ENCODE measurements at places on chromosomes 11 and 22.

DNA sequence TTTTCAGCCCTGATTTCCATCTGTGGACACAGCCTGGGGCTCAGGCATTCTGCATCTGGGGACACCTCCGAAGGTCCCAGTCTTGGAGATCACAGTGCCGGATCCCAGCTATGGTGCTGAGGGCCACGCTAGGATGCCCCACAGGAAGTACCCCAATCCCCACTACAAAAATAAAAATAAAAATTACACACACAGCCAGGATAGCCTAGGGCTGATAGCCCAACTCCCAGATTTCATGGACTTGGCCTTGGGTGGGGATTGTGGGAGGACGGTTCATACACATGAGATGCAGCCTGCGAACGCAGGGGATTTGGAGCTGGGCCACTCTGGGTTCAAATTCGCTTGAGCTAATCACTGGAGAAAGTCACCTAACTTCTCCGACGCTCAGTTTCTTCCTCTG lies 237.7 kb downstream of the BUD13 start:
- no peak for DNase-seq

- no peak for DNase-seq
Measured at GRCh38 chr11:113864410-113864809, 11.0 kb downstream of the USP28 start.

DNA sequence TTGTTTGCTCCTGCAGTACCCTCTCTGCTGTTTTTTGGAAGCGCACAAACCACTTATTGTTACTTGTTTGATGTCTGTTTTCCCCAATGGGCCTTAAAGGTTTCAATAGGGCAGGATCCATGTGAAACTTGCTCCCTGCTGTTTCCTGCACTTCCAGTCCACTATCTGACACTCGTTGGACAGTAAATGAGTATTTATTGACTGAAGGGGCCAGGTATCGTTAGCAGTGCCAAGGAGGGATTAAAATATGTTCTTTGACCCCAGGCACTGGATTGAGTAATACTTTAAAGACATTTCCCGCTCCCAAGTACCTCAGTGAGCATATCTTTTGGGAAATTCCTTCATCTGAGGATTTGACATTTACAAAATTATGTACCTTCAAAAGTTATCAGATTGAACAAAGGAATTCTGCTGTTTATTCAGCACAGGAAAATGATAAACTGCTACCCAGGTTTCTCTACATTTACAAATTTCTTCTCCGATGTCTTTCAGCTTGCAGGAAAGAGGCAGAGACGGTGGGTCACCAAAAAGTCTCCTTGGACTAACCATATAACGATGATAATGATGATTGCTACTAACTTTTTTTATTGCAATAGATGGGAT lies 23.3 kb upstream of the OR9Q2 start:
- DNase-seq, result no peak

GRCh38 chr11:75078233-75078632 lies 18.4 kb downstream of the OR2AT4 start:
- no peak for DNase-seq

DNA sequence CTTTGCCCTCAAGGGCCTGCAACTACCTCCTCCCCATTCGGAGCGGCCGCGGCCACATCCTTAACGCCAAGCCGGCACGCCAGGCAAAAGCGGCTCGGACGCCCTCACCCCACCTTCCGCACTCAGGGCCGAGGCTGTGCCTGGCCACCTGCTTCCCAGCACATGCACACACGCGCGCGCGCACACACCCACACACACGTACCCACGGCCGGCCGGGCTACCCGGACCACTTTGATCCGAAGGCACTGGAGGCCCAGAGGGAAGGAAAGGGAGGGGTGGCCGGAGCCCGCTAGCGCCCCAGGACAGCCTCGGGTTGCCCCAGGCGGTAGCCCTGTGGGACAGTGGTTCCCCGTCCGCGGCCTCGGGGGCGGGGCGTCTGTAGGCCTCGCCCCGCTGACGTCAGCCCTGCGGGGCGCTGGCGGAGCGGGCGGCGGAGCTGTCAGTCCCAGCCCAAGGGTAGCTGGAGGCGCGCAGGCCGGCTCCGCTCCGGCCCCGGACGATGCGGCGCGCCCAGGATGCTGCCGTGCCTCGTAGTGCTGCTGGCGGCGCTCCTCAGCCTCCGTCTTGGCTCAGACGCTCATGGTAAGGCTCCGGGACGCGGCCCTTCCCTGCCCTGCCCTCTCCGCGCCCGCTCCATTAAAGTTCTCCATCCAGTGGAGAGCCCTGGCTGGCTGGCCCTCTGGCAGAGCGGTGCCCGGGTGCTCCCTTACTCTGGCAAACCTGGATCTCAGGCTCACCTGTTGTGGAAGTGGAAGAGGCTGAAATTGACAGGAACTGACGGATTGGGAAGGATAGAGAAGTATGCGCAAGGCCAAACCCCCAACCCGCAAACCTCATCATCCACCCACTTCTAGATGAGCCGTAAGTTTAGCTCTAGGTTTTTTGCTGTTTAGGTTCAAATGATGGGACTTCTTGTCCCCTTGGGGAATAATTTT lies at the start of gene IL10RA:
TSS of gene IL10RA (plus strand) at position 442 of the 935 bp plus-strand sequence. CDS start at position 516, 74 bp downstream.
- peak; percentile 22 for DNase-seq

GRCh38 chr22:31957970-31958594 lies 13.7 kb downstream of the YWHAH start:
- DNase-seq, result no peak

DNA sequence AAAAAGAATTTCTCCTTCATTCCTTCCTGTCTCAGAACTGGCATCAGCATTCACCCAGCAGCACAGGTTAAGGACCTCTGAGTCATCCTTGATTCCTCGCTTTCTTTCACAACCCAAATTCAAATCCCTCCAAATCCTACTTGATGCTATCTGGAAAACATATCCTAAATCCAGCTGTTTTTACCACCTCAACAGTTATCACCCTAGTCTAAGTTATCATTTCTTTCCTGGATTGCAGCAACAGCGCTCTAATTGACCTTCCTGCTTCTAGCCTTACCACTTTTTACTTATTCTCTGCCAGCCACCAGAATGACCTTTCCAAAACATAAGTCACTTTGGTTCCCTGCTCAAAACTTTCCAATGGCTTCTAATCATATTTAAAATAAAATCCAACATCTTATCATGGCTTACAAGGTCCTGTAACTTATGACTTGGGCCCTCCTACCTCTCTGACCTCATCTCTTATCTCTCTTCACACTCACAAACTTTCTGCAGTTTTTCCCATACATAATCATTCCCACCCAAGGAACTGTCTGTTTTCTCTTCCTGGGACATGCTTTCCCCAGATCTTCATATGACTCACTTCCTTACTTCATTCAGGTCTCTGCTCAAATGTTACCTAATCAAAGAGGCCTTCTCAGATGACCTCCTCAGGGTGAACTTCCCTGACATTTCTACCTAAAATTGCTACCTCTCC lies 119.4 kb downstream of the TTC28 start:
- DNase-seq, result no peak

GRCh38 chr11:77981346-77981947 lies 13.0 kb downstream of the INTS4 start:
- no peak for DNase-seq

GRCh38 chr22:17767233-17768065 lies 6.8 kb downstream of the BID start:
- DNase-seq, result no peak

- no peak for DNase-seq
Measured at GRCh38 chr11:36388071-36388470, 92.0 kb downstream of the PRR5L start.

- no peak for DNase-seq
Measured at GRCh38 chr11:113507341-113507740, 32.1 kb upstream of the DRD2 start.

DNA sequence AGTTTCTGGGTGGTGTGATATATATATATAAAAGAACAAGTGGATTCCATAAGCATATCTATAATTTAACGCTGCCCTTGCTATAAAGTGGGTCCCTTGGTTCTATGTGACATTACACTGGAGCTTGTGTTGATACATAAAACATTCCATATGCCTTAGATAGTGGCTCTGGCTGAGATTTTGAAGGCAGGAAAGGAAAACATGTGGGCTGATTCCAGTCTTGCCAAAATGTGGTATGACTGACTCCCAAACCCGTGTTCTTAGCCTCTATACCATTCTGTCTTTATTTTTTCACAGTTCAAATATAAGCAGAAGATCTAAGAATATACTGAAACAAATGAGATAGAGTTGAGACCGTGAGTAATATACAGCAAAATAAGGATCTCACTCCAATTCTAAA lies 522.8 kb upstream of the LRRC4C start:
- no peak for DNase-seq

DNA sequence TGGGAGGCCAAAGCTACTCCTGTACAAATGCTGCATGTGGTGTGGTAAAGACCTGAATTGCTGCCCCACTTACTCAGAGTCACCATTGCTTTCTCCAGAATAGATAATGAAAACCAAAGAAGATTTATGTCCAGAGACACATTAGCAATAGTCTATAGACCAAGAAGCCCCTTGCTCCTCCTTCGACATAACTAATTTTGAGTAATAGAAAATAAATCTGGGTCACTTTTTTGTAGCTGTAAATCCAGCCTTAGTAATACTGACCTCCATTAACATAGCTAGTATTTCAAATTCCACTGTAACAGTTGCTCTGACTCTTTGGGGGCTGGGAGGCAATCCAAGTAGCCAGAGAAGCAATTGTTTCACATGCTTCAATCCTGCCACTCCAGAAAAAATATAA lies 145.9 kb downstream of the MAML2 start:
- no peak for DNase-seq

DNA sequence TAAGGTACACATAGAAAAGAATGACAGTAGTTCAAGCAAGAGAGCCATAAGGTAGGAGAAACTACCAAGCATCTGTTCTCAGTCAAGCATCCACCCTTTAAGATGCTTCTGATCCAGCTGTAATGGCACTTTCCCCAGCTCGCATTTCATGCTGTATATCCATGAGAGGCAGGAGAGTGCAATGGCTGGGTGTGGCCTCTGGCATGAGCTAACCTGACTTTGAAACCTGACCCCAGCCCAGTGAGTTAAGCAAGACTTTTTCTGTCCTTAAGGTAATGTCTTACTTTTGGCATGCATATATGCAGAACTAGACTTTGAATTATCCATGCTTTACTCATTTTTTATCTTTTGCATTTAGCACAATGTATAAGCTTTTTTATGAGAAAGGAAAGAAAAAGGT lies 79.8 kb upstream of the CNTN5 start:
- no peak for DNase-seq

DNA sequence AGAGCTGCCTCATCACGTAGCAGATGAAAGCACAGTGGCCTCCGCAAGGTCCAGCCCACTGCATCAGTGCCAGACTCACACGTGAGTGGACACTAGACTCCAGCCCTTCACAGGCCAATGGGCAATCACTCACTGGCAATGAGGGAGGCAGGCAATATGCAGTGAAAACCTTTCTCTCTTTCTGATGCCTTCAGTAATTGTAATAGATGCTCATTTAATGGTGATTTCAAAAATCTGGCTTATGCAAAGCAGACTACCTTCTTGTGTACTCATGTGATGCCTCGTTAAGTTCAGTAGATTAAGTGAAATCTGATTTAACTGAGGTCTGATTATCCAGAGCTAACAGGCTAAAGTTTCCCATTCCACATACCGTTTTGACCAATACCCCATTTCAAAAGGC lies 546.9 kb downstream of the MIAT start:
- DNase-seq, result no peak

- peak; percentile 84 for DNase-seq
Measured at GRCh38 chr11:16613512-16614381, 124.7 kb upstream of the C11orf58 start.

- no peak for DNase-seq
Measured at GRCh38 chr11:89267660-89268302, 90.1 kb downstream of the TYR start.

DNA sequence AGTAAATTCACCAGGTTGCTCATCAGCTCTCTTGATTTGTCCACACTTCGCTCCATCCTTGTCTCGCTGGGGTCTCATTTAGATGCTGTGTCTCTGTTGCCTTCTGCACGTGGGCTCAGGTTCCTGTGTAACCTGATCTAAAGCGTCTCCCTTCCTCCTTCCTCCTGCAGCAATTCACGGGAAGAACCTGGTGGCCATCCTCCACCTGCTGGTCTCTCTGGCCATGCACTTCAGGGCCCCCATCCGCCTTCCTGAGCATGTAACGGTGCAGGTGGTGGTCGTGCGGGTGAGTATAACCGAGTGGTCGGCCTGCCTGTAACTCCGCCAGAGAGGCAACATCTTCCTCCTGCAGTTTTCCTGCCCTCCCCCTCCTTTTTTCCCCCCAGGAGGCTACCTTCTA lies 48.0 kb upstream of the PARVG start:
- DNase-seq, result no peak

GRCh38 chr11:7564803-7565202 lies 51.0 kb downstream of the PPFIBP2 start:
- no peak for DNase-seq

DNA sequence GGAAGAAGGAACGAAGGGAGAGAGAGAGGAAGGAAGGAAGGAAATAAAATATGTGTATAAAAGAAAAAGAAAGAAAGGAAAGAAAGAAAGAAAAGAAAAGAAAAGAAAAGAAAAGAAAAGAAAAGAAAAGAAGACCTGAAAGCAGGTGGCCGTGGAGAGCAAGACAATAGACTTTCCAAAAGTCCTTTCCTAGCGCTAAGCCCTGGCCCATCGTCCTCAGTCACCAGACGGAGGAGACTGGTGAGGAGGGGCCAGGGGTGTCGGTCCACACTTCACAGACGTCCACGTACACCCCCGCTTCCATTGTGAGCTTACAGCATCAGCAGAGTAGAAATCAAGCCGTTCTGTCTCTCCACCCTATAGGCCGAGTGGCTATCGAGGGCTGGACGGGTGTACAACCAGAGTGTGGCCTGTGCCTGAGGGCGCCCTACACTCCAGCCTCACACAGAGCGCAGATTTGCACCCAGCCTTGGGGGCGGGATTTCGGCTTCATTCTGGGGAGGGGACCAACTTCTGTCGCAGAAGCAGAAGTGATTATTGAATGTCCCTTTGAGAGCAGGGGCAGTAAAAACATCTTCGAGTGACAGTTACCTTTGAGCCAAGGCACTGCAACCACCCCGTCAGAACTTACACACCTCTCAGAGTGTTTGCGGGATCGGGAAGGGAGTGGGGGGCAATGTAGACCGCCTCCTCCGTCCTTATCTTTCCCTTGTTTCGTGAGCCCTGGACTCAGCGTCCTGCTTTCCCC lies 2.0 kb upstream of the BSX start:
- DNase-seq, result no peak

- DNase-seq, result no peak
Measured at GRCh38 chr11:119424775-119425174, 1.8 kb upstream of the THY1 start.

- no peak for DNase-seq
Measured at GRCh38 chr22:23458663-23459541, 121.2 kb downstream of the IGLL1 start.
